ENCODE measurements at places on chromosomes 12 and 14. TPM values are rescaled to one million over a fixed set of nuclear protein-coding genes. Genes with fewer than 3 reads are reported as not detected.

The POLE2 gene
- polyA plus RNA-seq: 41.7 TPM

The COPZ1 gene
- 133 TPM for polyA plus RNA-seq

The IL31 gene
- polyA plus RNA-seq: not detected

The CBLN3 gene
- 0.72 TPM for polyA plus RNA-seq

The ANG gene
- 4.6 TPM for polyA plus RNA-seq

The PRPF39 gene
- 22.4 TPM for polyA plus RNA-seq

The CHGA gene
- polyA plus RNA-seq: 18.2 TPM

The MDGA2 gene
- 0.02 TPM for polyA plus RNA-seq

The RNU6-7 gene
- polyA plus RNA-seq: not detected

The CLEC4C gene
- polyA plus RNA-seq: 0.13 TPM

The HOXC6 gene
- polyA plus RNA-seq: not detected

The YBX3 gene
- 155 TPM for polyA plus RNA-seq

The MSRB3 gene
- polyA plus RNA-seq: 0.46 TPM

The CEBPE gene
- polyA plus RNA-seq: 0.05 TPM

The CLEC2A gene
- 0.24 TPM for polyA plus RNA-seq

The FGF23 gene
- 0.35 TPM for polyA plus RNA-seq

The SERPINA12 gene
- not detected for polyA plus RNA-seq

The SMIM41 gene
- polyA plus RNA-seq: 0.98 TPM

The RTL1 gene
- 0.02 TPM for polyA plus RNA-seq

Measured in H1 (cell line).